ENCODE measurements at places on chromosomes 7 and 10.

- no peak for DNase-seq
Measured at GRCh38 chr10:33155720-33156638, 178.5 kb downstream of the NRP1 start.

- DNase-seq: no peak
Measured at GRCh38 chr7:19482628-19483027, 226.2 kb downstream of the POLR1F start.

GRCh38 chr7:114865564-114865963 lies 56.3 kb upstream of the MDFIC start:
- peak; percentile 44 for DNase-seq

- DNase-seq: no peak
Measured at GRCh38 chr10:90905925-90906324, 15.0 kb downstream of the ANKRD1 start.

GRCh38 chr10:114045136-114046086 lies 1.7 kb downstream of the ADRB1 start:
- no peak for DNase-seq

- DNase-seq: no peak
Measured at GRCh38 chr7:28686418-28686800, 271.7 kb downstream of the TRIL start.

DNA sequence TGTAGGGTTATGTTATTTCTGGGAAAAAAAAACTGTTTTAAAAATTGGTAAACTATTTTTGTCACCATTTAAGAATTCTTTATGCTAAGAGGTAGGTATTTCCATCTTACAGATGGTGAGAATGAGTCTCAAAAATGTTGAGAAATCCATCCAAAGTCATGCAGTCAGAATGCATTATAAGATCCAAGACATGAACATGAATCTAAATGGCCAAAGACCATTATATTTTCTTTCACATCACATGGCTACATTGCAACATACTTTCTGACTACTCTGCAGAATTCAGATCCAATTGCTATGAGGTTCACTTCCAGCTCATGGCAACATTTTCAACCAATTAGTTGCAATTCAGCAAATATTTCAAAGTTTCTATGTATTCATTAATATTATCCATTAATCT lies 181.2 kb downstream of the TWIST1 start:
- DNase-seq: no peak

GRCh38 chr7:100171087-100171681 lies 2.8 kb upstream of the GAL3ST4 start:
- DNase-seq: no peak

- DNase-seq: no peak
Measured at GRCh38 chr7:151679881-151680612, 160.4 kb upstream of the RHEB start.

DNA sequence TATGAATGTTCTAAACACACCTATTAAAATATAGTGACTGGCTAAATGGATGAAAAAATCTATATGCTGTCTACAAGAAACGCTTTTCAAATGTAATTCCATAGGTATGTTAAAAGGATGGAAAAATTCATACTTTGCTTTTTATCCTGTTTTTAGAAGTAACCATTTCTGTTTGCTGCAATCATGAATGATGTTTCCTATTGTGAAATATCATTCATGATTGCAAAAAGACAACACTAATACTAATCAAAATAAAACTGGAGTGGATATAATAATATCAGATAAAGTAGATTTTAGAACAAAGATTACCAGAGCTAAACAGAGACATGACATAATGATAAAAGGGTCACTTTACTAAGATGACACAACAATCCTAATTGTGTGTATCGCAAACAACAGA lies 138.2 kb downstream of the FANK1 start:
- DNase-seq: no peak

DNA sequence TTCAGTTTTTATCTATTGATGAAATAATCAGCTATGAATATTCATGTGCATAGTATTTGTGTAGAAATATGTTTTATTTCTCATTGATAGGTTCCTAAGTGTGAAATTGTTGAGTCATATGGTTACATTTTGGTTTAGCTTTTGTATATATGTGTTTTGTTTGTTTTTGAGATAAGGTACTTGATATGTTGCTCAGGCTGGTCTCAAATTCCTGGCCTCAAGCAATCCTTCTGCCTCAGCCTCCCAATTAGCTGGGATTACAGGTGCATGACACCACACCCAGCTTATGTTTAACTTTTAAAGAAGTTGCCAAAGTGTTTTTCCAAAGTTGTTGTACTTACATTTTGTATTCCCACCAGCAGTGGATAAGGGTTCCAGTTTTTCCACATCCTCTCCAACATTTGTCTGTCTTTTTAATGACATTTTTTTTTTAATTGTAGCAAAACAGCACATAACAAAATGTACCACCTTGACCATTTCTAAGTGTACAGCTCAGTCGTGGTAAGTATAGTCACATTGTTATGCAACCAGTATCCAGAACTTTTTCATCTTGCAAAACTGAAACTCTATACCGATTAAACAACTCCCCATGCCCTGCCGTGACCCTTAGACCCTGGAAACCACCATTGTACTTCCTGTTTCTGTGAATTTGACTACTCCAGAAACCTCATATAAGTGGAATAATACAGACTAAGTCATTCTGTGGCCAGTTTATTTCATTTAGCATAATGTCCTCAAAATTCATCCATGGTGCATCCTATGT lies 12.6 kb upstream of the UBE2D1 start:
- no peak for DNase-seq

DNA sequence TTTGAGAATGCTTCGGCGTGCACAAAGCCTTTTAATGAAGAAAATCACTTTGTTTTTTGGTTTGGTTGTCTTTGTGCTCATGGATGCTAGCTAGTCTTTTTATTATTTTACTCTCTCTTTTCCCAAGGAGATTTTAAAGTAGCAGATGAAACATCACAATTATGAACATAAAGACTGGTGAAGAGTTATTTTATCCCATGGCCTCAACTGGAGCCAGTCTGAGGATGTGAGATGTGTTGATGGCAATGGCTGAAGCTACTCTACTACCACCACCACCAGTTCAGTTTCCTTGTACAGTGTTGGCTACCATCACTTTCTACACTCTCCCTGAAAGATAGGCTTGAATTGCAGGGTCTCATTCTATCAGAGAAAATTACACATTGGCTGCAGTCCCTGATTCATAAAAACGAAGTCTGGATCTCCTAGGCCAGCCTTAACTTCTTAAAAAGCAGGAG lies 494 bp upstream of the HERC4 start:
- DNase-seq: no peak

DNA sequence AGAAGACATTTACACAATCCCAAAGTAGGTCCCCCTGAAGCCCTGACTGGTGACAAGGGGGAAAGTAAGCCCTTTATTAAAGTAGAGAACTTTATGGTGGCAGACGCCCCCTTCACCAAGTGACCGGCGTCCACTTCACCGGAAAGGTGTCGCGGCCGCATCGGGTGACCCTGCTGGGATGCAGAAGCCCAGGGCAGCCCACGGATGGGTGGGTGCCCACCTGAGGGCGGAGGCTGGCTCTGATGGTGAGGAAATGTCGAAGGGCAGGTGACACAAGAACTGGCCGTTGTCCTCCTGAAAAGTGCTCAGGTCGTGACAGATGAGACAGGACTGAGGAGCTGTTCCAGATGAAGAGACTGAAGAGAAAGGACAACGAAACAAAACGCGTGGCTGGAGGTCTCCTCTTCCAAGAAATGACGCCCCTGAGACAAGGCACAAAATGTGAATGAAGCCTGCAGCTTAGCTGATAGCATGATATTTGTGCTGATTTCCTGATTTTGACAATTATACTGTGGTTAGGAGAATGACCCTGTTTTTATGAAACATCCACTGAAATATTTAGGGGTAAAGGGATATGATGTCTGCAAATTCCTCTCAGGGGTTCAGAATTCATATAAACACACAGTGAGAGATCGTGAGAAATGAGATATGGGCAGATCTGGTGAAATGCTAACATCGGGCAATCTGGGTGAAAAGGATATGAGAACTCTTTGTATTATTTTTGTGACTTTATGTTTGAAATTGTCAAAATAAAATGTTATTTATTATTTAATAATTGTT lies 123.9 kb downstream of the PRKAG2 start:
- DNase-seq: no peak

DNA sequence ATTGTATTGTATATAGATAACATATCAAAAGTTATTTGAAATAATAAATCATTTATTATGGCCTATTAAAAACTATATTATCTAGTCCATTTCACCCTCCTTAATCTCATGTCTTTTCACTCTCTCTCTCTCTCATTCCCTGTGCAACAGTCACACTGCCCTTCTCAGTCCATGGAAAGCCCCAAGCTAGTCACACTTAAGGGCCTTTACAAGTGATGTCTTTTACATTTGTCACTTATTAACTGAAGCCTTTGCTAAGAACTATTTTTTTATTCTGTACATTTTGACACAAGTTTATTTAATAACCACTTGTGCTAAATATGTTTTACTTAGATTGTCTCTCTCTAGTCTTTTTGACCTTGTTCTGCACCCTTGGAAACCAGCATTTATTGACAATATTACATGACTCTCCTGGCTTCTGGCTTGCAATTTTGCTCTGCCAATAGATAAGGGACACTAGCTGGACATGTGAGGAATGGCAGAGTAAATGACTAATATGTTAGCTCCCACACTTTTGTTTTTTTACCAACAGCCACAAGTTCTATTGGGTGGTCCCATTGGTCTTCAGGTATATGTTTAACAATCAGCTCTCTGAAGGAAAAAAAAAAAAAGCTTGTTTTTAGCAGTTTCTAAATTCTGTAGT lies 706.8 kb upstream of the POT1 start:
- no peak for DNase-seq

DNA sequence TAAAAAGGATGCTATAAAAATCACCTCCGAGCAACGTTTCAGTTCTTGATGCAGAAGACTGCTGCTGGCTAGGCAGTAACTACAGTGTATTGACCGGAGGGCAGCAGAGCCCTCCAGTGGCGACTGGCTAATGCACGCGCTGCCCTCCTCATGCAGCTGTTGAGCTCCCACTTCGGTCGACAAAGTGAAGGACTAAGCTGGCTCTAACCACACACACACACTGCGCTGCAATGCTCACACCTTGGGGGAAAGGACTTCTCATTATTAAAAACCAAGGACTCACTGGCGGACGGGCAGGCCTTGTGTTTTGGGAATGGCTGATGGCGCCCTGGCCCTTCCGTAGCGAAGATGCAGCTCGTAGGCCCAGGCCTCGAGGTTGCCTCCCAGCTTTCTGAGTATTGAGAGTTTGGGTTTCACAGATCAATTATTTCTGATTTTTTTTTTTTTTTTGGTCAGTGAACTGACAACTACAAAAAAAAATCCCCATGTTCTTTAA lies 120.9 kb upstream of the DIP2C start:
- no peak for DNase-seq

- DNase-seq: no peak
Measured at GRCh38 chr7:4762121-4763055, 13.0 kb upstream of the AP5Z1 start.

GRCh38 chr7:508461-509170 lies 11.0 kb downstream of the PDGFA start:
- no peak for DNase-seq

- DNase-seq: no peak
Measured at GRCh38 chr7:74404741-74405140, 49.0 kb upstream of the GTF2IRD1 start.

DNA sequence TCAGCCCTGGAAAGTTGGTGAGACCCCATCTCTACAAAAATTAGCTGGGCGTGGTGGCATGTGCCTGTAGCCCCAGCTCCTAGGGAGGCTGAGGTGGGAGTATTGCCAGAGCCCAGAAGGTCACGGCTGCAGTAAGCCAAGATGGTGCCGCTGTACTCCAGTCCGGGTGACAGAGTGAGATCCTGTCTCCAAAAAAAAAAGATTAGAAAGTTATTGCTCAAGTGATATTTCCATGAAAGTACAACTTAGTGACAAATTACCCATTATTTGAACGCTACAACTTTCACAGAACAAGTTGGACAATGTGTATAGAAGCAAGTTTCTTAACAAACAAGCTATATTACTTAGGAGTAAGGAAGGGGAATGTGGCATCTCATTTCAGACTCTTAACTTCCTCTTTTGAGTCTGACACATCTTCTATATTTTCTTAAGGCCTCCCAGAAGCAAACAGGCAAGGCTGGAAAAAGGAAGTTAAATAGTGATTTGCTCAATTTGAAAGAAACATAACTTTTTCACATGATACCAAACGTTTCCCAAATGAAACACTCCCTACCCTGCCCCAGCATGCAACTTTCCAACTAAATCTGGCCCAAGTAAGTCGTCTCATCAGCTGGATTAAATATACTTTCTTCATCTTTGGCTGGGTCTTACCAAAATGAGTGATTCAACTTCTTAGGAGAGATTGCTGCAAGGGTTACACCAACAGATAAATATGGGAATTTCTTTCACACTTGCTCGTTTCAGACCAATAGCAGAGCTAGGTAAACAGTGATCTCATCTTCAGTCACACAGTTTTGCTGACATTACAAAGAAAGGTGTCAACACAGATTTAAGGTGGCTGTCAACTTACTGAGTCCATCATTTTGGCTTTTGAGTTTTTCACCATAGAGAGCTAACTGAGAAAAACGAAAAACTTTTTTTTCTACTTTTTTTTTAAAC lies 66.3 kb upstream of the KLF6 start:
- DNase-seq: no peak

DNA sequence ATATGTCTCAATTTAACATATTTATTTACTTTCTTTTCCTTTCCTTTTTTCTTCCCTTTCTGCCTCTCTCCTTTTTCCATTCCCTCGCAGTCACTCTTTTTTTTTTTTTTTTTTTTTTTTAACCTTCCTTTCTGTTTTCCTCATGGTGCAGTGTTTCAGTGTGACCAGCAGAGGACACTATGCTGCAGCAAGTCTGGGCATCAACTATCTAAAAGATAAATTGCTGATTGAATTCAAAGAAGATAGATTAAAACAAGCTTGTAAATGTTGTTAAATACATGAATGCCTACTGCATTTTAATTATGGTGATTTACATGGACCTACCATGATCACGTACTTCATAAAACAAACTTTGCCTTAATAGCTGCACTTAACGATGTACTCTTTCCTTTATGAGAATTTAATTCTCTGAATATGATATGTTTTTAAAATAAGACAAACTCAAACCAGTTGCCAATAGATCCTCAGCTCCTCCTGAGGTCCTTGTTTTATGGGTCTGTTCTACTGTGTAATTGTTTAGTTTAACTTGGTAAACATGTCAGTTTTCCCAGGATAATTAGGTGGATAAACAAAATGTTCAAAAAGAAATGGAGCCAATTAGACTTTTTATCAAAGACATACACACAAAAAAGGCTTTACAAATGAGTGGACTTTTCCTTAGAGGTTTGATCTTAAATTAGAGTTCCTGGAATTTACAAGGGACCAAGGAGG lies 101.0 kb upstream of the AGR3 start:
- DNase-seq: no peak

DNA sequence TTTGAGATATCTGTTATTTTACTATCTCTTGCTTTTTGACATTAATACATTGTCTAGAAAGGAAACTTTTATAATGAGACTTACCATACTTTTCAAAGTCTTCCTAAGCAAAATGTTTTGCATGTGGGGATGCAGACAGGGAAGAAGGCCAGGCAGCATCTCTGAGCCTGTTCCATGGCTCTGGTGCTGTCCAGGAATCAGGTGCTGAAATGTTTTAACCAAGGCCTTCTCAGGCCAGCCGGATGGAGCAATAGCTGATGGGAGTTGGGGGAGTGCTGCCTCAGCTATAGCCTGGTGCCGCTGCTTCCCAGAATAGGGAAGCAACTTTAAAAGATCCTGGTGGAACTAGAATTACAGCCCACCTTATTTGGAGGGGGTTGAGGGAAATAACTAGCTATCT lies 38.5 kb downstream of the CRTAC1 start:
- DNase-seq: no peak

All from stimulated activated CD4-positive, alpha-beta T cell treated with anti-CD3 and anti-CD28 coated beads, Interleukin-15, amount 100 ng/mL, for 1 hour (primary cell).